AG08395 (cell line): ENCODE measurements at places on chromosomes 3 and 15.

- DNase-seq: no peak
Measured at GRCh38 chr3:23519314-23520208, 286.2 kb upstream of the UBE2E1 start.

DNA sequence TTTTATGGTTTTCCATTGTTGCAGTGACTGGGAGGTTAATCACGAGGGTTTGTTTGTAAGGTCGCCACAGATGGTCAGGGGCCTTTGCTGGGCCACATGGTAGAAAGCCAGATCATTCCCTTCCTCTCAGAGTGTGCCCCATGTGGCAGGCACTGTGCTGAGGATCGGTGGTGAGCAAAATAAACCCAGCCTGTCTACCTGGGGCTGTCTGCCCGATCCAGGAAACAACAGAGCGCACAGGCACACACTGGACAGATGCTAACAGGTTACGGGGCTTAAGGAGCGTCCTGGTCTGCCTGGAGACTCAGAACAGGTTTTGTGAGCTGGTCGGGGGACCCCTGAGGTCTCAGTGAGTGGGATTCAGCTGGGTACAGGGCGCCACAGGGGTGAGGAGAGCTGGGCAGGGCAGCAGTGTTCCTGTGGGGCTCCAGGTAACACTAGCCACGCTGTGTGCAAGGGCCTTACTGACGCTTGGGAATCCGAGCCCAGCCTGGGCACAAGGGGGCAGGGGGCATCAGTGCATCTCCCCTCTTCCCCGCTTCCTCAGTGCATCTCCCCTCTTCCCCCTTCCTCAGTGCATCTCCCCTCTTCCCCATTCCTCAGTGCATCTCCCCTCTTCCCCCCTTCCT, 136.4 kb downstream of the DNAJB8 start:
- no peak for DNase-seq

GRCh38 chr3:72078676-72079368, 293.9 kb upstream of the PROK2 start:
- DNase-seq: no peak

DNA sequence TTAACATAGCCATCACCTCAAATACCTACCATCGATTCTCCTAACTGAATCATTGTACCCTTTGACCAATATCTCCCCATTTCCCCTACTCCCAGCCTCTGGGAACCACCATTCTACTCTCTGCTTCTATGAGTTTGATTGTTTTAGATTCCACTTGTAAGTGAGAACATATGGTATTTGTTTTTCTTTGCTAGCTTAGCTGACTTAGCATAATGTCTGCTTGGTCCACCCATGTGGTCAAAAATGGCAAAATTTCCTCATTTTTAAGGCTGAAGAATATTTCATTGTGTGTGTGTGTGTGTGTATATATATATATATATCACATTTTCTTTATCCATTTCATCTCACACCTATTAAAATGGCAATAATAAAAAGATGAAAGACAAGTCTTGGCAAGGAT, 469.3 kb downstream of the FHIT start:
- no peak for DNase-seq

- peak; percentile 47 for DNase-seq
Measured at GRCh38 chr3:132343018-132343612, 25.9 kb downstream of the ACP3 start.

DNA sequence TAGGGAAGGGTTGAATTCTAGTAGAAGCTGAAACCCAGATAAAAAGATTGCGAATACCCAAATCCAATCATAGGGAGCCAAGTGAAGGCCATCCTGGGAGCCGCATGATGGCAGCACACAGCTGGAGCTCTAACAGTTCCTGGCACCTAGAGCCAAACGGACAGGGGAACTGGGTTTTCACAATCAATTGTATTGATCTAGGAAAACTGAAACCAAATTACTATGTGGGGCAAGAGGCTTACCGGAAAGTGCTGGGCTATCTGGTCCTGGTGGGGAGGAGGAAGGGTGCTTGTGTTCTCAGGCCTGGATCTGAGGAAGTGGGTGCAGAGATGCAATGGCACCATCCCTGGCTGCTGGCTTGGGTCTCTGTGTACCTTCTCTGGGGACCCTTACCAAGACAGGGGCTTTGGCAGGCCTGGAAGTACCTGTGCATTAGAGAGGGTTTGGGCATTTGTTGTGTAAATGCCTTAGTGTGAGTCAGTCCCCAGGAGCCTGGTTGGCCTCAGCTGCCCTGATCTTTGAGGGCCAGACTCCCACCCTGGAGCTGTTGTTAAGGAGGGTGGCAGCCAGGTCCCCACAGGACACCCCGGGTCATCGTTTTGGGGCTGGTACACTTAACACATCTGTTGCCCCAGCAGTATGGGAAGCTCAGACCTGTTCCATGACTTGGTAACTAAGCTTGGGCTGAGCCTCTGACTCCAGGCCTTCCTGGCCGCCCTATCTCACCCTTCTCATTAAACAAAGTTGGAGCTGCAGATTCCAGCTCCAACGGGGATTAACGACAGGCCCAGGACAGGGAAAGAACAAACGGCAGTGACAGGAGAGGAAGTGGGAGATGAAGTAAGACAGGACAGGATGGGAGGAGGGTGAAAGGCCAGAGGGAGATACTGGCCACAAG, 8.9 kb upstream of the FURIN start:
- DNase-seq: no peak

DNA sequence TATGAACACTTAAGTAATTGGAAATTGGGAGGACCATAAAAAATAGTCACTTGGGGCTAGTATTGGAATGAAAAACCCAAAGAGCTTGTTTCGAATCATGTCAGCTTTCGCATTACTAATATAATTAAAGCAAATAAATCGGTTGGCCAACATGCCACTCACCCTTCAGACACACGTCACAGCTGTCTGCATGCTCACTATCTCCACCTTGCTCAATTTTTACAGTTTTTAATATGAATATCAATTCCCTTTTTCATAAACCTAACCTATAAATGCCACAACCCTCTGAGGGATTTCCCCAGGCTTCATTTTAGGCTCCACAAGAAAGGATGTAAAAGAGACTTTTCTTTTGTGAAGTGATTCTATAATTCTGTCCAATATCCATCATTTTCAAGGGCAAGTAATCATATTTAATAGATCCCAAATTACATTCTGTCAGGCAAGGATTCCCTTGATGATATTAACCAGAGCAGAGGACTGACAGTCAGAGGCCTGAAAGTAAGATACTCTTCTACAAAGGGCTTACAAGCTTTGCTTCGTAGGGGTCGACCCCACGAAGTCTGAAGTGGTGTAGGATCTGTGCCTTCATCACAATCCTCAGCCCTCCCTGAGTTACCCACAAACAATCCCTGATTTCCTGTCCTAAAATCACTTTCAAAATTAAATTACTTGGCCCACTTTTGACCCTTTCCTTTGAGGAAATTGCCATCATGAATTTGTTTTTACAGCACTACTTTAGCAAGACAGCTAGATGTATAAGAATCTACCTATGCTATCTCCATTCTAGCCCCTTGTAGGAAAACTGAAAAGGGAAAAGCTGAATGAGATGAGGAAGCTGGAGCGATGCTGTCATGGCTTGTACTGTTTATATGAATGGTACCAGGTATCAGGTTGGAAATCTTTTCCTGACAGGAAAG, 44.5 kb downstream of the NANOGP8 start:
- DNase-seq: no peak

- no peak for DNase-seq
Measured at GRCh38 chr3:46901591-46902187, 24.2 kb downstream of the PTH1R start.

- no peak for DNase-seq
Measured at GRCh38 chr3:171234298-171235010, 207.9 kb upstream of the SLC2A2 start.

DNA sequence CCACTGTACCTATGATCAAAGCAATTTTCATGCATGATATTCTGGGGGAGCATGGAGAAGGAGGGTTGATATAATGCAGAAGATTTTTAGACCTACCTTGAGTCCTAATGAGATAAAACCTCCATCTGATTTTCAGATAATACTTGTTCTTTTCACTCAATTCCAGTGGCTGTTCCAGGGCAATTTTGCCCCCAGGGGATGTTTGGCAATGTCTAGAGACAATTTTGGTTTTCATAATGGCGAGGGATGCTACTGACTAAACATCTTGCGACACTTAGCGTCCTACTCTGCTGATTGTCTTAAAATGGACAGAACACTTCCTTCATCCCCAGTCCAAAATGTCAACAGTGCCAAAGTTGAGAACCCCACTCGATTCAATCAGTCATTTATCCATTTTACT, 26.6 kb downstream of the AGBL1 start:
- no peak for DNase-seq

DNA sequence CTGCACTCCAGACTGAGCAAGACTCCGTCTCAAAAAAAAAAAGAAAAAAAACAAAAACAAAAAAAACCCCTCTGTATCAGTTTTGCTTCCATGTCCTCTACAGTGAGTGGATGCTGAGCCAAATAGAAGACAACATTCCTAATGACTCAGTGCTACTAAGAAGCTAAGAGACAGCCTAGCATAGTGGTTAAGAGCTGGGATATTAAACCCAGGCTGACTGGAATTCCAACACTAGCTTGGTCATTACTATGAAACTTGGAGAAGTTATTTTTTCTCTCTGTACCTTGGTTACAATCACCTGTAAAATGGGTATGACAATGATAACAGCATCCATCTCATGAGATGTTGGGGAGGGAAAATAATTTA, 60.9 kb upstream of the PYGO1 start:
- peak; percentile 76 for DNase-seq

DNA sequence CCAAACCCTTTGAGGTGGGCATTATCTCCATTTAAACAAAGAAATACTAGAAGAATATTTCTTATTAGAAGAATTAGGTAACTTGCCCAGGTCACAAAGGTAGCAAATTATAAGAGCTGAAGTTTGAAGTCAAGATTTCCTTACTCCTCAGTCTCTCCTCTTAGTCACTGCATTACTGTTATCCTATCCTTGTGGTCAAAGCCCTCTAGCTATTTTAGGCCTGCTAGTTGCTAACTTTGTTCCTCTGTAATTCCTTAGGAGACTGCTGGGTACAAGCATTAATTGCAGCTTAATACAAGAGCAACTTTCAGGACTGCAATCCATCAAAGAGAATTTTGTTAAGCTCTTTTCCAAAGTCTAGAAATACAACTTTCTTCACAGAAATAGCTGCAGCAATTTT, 528.2 kb downstream of the ZIC1 start:
- DNase-seq: peak; percentile 5

DNA sequence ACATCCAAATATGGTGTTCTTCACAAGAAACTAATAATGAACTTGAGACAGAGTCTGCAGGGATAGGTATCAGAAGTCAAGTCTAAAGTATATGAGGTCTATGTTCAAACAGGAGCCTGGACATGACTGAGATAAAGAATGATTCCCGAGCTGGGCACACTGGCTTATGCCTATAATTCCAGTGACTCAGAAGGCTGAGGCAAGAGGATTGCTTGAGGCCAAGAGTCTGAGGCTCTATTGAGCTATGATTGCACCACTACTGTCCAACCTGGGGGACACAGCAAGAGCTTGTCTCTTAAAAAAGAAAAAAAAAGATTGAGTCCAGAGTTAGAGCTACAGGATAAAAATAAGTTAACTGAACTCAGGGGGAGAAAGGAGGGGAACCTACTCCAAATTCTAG, 246.5 kb downstream of the LRRN1 start:
- DNase-seq: no peak

DNA sequence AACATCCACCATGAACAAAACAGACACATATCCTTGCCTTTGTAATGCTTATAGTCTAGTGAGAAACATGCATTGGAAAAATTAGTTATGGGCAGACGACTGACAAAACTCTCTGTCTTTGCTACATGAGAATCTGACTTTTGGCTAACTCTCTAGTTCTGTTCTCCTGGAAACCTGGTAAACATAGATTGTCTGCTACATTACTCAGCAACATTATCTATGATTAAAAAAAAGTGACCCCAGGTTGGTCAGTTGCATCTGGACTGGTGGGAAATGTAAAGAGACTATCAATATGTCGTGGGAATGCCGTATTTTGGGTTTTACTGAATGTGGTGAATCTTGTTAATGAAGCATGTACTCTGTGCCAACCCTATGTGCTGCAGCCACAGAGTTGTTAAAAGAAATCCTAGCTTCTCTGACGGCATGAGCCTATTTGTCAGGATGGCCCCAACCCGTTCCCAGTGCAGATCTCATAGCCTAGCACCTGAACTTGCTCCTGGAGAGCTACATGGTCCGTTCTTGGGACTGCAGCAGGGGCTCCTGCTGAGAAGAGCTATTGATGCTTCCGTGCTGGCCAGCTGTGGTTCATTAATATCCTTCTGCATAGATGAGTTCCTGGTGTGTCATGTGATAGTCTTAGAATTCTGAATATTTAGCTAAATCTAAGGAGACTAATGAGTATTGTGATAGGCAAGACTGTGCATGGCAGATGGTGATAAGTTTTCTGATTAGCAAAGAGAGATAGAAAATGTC, 311.7 kb upstream of the ZNF717 start:
- DNase-seq: peak; percentile 2

GRCh38 chr3:168977716-168978374, 685.7 kb downstream of the MECOM start:
- DNase-seq: no peak

GRCh38 chr15:84847382-84847781, 30.2 kb downstream of the ALPK3 start:
- no peak for DNase-seq

GRCh38 chr15:90620379-90621067, 90.8 kb downstream of the CRTC3 start:
- no peak for DNase-seq

GRCh38 chr15:88998980-88999713, 86.0 kb upstream of the MFGE8 start:
- DNase-seq: no peak

DNA sequence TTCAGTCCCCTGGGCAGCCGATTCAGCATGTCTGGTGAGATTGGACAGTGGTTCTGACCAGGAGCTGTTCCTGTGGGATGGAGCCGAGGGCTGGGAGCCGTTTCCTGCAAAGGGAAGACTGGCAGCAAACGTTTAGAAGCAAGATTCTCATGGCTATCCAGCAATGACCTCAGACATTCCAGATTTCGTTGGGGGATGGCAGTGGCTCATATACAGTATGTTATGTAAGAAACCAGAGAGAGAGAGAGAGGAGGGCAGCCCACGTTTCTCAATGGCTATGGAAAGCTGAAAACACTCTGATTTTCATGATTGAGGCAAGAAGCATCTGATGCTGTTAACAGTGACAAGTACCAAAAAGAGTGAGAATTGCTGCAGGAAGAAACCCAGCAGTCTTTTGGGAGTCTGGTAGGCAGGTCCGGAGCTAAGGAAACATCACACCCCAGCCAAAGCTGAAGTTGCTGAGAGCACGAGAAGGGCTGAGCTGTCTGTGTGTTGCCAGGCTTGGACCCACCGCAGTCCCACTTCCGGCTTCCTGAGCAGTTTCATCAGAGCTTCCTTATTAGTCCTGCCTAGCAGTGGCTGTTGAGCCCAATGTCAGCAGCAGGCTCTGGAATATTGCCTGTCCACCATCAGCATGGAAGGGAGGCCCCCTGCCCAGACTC, 25.6 kb upstream of the VPS8 start:
- peak; percentile 96 for DNase-seq

- no peak for DNase-seq
Measured at GRCh38 chr15:41566121-41566885, 7.3 kb downstream of the TYRO3 start.

GRCh38 chr15:78931439-78932257, 13.2 kb downstream of the CTSH start:
- DNase-seq: no peak

- DNase-seq: no peak
Measured at GRCh38 chr3:120369037-120369467, 19.9 kb upstream of the LRRC58 start.
